Forelimb muscle (tissue), 1 donor: ENCODE measurements at places on chromosomes 2 and 18.

DNA sequence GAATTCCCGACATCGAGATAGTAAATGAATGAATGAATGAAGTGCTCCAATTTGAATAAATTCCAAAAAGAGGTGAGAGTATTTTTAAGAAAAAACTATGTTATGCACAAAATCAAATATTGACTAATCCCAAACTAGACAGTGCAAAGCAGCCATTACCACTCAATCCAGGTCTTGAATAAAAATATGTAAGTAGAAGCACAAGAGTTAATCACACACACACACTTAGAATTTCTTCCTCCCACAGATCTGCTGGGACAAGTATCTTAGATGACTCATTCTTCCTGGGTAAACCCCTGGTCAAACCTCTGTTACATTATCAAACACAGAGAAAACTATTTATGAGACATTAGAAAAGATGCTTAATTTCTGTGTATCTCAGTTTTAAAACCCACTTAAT is 102.0 kb downstream of the PLA2R1 start:
- DNase-seq = no peak

GRCh38 chr2:206535260-206535986 is 92.1 kb downstream of the ADAM23 start:
- no peak for DNase-seq

- DNase-seq = no peak
These were observed 312.4 kb upstream of the FANCL start for GRCh38 chr2:58553522-58553921.

- DNase-seq = no peak
These were observed 280.2 kb downstream of the SRBD1 start for GRCh38 chr2:45330637-45331409.

DNA sequence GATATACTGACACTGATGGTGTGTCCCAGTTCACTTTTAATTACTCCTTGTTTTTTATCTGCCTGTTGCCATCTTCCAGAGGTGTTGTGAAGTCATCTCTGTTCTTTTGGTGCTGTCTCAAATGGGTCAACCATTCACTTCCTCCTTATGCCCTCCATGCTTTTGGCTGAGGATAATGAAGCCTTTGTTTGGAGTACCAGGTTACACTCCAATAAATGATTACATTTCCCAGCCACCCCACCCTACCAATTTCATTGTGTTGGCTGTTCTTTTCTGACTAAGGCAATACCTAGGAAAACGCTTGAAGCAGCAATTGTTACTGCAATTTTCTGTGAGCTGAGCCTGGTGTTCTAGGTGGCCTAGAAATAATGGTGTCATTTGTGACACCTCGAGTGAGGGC is 29.8 kb upstream of the ACTG2 start:
- DNase-seq = no peak

DNA sequence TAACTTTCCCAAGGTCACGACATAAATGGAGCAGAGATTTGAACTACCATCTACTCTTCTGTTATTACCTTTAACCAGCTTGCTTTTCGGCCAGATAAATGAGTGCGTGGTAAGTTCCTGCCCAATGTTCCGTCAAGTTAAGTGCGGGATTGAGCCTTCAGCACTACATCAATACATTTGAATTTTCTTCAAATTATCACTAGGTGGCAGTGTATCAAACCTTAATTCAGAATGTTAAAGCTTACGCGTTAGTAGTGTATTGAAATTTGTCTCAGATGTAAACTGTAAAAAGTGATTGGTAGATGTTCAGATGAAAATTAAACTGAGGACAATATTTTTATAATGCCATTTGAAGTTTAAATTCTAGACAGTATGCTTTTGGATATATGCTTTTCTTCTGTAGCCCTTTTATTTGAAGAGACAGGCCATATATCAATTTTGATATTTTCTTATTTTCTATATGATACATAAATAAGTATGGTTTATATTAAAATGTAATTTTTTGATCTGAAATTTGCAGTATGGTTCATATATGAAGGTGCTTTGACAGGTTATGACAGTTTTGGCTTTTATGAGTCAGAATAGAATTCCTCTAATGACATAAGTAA is 681.3 kb downstream of the ADCYAP1 start:
- DNase-seq = peak; percentile 9

- DNase-seq = no peak
These were observed 56.0 kb downstream of the TMEM247 start for GRCh38 chr2:46535360-46535759.

DNA sequence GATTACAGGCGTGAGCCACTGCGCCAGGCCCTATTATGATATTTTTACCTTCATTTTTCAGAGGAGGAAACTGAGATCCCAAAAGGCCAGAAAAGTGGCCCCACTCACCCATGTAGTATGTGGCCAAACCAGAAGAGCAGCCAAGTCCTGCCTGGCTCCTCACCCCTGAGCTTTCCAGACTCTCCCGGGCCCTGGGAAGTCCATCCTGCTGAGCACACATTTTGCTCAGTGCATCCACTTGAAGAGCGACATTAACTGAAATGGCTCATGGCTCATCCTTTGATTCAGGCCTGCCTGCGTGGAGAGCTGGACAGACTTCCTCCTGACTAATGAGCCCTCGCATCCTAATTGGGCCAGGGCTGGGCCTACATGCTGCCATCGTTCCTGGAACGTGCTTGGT is 9.5 kb upstream of the NGEF start:
- DNase-seq = no peak

GRCh38 chr2:154466226-154466625 is 232.3 kb upstream of the KCNJ3 start:
- DNase-seq = no peak

- DNase-seq = peak; percentile 14
These were observed 31.7 kb upstream of the UBXN4 start for GRCh38 chr2:135709992-135710391.

- no peak for DNase-seq
These were observed 1.7 kb downstream of the FANCL start for GRCh38 chr2:58239243-58239925.

GRCh38 chr2:8876628-8877027 is 39.2 kb upstream of the KIDINS220 start:
- no peak for DNase-seq

DNA sequence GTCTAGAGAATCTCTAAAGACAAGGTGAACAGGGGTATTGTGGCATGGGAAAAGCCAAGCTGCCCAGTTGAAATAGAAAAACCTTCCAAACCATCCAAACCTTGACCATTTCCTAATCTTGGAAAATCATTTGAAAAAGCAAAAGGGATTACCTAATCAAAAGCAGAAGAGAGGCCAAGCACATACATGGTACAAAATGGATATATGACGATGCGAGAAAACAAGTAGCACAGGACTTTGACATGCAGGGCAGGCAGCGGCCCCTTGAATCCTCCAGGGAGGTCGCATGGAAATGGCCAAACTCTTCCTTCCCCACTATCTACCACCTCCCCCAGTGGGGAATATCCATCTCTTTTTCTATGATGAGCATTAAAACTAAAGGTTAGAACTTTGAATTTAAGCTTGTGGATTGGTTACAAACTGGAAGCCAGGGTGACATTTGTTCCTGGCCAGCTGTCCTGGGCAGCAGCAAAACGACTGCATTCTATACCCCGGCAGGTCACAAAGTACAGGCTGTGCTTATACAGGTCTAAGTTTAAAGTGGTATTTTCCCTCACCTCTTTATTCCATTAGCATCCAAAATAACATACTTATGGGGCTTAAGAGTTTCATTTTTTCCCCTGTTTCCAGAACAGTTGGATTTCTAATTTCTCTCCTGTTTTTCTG is 24.7 kb downstream of the MYOM1 start:
- DNase-seq = no peak

DNA sequence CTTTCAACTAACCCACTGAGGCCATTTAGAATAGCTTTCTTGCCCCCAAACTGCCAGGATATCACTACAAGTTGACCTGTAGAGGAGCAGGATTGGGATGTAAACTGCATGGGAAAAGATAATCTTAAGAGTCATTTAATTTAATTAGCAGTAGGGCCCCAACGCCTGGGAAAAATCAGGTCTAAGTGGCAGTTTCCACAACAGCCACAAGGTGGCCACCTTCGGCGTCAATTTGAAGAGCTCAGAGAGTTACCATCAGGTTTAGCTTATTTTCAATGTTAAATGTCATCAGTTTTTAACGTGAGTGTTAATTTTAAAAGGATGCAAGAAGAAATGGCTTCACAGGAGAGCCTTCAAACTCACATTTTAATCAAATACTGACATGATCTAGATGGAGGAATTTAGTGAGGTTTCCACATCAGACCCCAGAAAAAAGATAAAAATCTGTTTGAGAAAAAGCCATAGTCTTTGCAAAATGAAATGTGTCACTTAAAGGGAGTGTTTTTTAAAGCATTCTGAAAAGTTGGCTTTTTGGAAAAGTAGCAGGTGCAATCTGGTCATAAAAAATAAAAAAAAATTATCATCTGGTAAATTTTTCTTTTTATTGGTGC is 77.3 kb upstream of the UPP2 start:
- no peak for DNase-seq

DNA sequence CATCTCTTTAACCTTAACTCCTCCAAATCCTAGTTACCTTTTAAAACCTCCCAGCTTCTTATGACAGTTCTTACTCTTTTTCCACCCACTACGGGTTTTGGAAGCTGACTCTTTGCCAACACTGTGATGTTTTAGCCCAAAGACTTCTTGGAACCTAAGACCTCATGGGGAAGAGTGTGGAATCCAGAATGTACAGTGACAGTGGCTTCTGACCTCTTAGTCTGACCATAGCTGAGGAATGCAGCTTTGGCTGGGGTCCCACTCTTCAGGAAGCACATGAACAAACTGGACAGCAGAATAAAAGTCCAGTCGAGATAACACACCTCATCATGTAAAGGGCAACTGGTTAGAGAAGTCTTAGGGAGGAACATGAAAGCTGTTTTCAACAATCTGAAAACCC is 161.1 kb upstream of the PKDCC start:
- DNase-seq = no peak

GRCh38 chr18:23133860-23134779 is 1.2 kb upstream of the CABLES1 start:
- no peak for DNase-seq

DNA sequence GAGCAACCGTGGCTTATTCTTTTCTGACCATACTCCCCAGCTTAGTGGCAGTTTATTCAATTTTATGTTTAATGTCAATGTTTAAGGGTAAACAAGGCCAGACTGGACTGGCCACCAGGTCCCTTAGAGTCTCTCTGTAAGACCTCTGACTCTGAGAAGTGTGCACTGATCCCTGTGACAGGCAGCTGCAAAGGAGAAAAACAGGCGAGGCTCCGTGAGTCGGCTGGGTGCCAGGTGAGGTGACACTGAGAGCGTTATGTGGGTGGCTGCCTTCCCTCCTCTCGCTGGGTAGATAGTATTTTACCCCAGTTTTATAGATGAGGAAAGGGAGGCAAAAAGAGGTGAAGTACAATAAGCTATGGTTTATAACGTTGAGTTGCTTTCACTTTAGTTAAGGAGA is 139.4 kb upstream of the HDAC4 start:
- DNase-seq = no peak

- no peak for DNase-seq
These were observed 2.6 kb downstream of the USP14 start for GRCh38 chr18:160831-161570.

- no peak for DNase-seq
These were observed 131.0 kb upstream of the ZEB2 start for GRCh38 chr2:144650907-144651306.

DNA sequence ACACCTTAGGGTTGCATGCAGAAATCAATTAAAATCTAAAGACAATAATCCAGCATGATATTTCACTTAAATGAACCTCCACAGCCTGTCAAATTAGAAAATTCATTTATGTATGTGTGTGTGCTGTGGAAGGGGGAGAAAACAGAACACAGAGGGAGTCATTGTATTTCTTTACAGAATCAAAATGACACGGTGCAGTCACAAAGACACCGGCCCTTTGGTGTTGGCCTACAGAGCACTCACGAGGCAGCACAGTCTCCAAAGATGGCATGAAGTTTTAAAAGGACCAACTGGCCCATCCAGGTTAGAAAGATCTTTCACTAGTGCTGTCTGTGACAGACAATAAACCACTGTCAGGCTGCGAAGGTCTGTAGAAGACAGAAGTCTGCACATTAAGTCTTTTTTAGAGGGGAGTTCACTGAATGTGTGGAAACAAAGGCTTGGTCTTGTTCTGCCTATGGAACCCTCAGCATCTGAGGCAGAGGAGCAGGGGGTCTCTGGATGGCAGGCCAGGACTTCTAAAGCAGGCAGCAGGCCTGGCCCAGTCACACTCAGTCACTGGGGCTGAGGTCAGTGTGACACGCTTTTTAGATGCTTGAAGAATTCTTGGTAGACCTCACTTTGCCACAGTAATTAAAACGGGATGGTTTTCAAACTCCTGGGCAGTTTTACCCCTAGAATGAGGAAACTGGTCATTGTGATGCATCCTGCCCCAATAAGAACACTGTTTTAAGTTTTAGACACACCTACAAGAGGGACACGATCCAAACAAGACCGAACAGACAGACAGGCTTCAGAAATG is 184.9 kb downstream of the AFF3 start:
- DNase-seq = no peak

GRCh38 chr2:211248841-211249240 is 692.4 kb downstream of the CPS1 start:
- no peak for DNase-seq
